ENCODE measurements at places on chromosomes 1 and 21.
A peak's percentile ranks its signal among the peaks of the same experiment; 100 is the strongest.

GRCh38 chr1:244436336-244437085, 15.2 kb downstream of the ADSS2 start:
- no peak for DNase-seq

GRCh38 chr1:35930593-35931445, at the start of gene AGO3:
Gene AGO3 (plus strand): TSS chr1:35931105. CDS start chr1:35931427, 322 bp downstream.
- peak; percentile 94 for DNase-seq

GRCh38 chr1:110557481-110557880, 38.5 kb upstream of the KCNA10 start:
- no peak for DNase-seq

DNA sequence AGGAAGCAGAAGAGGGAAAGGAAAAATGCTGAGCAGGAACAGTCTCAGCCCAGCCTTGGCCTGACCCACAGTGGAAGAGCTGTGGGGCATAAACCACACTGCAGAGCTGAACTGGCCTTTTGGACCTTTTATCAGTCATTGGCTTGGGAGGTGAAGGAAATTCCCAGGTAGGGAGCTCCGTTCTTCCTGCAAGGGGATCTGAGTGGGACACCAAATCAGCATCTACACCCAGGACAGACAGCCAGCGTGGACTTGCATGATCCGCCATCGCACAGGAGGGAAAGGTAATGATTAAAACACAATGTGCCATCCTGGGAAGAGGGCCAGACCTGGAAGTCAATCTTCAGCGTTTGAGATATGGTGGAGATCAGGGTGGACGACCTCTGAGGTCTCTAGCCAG, 1.2 kb upstream of the MTFR1L start:
- DNase-seq, result no peak

GRCh38 chr21:41523175-41523574, 15.2 kb upstream of the TMPRSS2 start:
- no peak for DNase-seq

DNA sequence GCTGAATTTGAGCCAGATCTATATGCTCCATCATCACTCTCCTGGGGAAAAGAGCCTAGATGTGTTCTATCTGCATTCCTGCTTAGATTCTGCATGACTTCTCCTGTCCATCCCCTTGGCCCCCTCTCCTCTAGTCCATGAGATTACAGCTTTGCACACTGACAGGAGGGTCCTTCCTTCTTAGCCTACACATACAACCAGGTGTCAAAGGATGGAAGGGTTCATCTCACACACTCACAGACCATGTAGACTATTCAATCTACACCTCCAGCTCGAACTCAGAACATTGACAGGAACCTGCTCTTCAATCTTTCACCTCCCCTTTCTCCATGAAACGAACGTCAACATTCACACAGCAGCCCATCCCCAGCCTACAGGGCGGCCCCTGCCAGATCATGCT, 13.8 kb downstream of the C1orf116 start:
- no peak for DNase-seq

DNA sequence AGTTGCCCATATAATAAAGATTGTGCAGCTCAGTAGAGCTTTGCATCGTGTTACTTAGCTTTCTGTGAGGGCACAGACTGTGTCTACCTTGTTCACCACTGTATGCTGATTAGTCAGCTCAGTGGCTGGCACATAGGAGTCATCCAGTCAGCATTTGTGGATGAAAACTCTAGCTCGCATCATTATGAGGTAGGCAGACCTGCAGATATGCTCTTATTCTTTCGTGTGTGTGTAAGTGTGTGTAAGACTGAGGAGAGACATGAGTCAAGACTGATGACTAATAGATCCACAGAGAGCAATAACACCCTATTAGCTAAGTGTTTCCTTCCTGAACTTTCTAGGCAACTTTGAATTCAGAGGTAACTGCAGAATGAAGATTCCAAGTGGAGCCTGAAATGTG, 17.1 kb downstream of the TTF2 start:
- DNase-seq, result peak; percentile 79

- no peak for DNase-seq
Measured at GRCh38 chr1:228064296-228064695, 18.2 kb upstream of the ARF1 start.
